ENCODE measurements at places on chromosomes 1 and 21. TPM values are rescaled to one million over a fixed set of nuclear protein-coding genes. Genes with fewer than 3 reads are reported as not detected.

DNA sequence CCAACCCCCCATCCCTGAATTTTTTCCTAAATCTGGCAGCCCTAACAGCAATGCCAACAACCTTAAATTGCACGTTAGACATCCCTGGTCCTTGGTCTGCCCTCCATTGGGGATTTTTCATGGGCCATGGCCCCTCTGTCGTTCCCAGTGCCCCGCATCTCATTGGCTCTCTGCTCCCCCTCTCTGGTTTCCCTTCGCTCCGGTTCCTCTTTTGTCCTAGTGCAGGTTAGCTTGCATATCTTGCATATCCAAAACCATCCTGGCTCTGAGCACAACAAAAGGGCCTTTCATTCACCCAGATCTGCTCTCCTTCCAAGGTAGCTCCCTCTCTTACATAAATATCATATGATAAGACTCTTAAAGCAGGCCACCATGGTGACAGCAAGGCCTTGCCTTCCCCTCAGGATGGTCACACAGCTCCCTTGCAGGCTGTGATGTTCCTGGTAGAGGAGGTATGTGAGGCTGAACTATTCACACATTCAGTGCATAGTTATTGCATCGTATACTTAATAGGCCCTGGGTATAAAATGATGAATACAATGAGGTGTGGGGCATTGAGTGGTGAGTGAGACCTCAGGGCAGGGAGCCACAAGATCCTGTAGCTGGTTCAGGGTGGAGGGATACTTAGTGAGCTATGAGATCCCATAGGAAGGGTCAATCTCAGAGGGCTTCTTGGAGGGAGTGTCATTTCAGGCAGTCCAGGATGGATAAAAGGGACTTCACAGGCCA, 45.2 kb downstream of the TENT5C start:
- no peak for DNase-seq

GRCh38 chr1:201336711-201337450, 40.6 kb downstream of the TNNT2 start:
- no peak for DNase-seq

DNA sequence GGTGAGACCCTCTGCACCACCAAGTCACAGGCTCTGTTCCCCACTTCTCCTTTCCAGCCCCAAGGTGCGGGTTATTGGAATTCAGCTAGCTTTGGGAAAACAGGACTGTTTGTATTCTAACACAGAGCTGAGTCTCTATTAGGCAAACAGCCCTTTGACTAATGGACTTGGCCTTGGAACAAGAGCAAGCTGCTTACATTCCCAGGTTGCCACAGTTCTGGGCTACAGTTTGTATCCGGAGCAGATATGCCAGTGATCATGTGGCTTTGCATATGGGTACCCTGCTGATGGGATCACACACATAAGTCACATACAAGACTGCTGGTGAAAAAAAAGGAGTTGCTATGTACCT, 110.5 kb upstream of the COA6 start:
- DNase-seq, result no peak

SLC6A17 gene
- total RNA-seq, result 1.7 TPM

ATP6V1G3 gene
- 0.36 TPM for total RNA-seq

PLA2G2D gene
- total RNA-seq, result not detected
